ENCODE measurements at places on chromosomes 1 and 21.

- no peak for DNase-seq
Measured at GRCh38 chr1:244218220-244218619, 167.1 kb downstream of the ZBTB18 start.

DNA sequence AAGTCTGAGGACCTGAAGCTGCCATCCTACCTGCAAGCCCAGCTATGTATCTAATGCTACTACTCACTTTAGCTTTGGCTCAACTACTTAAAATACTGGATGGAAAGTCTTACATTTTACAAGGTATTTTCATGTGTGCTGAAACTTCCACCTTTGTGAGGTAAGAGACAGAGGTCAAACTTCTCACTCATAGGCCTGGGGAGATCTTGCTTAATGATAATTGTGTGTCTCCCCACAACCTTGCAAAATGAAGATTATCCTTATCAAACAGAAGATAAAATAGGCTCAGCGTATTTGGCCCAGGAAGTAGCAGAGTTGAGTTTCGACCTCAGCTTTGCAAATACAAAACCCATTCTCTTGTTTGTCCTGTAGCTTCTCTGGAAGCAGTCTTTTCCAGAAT lies 63.7 kb downstream of the CENPF start:
- no peak for DNase-seq

DNA sequence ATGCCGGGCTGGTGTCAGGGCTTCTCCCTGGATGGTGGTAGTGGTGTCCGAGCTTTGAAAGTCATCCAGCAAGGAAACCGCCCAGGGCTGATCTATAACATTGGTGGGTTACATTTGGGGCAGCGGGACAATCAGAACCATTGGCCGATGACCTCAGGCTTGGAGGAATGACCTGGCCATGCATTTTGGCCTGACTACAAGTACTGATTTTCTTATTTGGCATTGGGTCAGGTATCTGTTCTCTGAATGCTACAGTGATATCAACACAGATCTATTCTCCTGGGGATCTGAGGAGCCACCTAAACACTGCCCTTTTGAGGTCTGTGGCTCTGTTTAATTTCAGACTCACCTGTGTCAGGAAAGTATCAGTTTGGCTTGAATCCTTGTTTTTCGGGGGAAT lies 128.7 kb downstream of the VPS13D start:
- no peak for DNase-seq

DNA sequence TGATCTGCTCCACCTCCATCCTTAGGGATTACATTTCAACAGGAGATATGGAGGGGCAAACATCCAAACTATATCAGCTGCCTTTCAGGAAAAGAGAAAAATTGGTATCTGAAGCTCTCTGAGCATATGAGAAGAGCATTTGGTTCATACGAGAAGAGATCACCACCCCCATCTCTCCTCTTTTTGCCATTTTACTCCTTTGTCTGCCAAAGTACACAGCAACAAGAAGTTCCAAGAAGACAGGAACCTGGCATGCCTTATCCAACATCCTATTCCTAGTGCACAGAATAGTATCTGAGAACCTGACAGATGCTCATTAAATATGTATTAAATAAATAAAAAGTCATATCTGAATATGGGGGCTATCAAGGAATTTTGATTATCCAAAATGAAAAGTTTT lies 142.5 kb upstream of the PKN2 start:
- no peak for DNase-seq

DNA sequence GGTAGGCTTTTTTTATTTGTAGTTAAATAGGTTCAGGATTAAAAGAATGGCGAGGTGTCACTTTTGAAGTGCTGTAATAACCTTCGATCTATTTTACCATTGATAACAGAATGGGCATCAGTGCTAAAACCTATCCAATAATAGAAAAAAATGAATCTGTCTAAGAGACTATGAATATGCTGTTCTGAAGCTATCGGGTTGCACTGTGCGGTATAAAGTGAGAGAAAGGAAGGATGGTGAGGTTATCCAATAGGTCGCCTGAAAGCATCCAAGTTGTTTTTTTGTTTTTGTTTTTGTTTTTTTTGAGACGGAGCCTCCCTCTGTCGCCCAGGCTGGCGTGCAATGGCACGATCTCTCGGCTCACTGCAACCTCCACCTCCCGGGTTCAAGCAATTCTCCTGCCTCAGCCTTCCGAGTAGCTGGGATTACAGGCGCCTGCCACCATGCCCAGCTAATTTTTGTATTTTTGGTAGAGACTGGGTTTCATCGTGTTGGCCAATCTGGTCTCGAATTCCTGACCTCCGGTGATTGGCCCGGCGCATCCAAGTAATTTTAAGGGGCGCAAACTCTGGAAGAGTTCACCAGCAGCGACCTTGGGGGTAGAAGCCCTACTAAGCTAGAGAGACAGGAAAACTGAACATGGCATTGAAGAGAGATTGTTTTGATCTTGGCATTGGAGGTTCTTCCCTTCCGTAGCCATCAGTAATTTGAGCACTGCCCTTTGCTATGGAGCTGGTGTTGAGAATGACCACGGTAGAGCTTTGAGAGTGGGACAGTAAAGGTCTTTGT lies 8.7 kb upstream of the MDM4 start:
- peak; percentile 36 for DNase-seq

DNA sequence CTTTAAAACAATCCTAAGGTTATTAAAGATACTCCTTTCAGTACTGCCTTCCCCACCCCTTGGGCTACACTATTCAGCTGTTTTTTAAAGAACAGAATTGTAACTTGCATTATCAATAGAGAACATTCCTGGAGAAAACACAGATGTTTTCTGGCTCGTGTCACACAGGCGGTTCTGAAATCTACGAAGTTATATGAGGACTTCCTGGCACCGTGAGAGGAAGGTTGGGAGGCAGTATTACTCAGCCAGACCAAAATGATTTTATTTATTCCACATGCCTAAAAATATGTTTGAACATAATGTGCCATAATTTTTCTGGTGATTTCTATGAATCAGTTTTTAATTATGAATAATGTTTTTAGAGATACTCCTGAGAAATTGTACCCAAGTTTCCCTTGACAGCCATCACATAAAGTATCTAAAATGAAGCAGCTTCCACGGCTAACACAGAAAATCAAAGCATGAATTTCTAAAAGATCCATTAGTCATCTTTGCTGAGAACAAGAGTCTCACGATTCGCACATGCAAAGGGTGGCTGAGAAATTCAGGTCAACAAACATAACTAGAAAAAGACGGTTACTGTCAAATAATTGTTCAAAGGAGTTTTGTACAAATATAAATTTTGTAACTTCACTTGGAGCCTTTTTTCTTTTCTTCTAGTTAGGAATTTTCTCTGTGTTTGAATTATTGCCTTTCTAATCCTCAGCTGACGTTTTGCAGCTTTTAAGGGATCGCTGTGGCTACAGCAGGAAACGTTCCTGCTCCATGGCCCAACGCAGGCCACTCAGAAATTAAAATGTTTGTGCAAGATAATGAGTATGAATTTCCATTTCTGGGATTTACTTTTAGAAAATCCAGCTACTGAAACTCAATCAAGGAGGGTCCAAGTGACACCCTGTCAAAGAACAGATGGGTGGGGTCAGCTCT lies 8.0 kb upstream of the SIM2 start:
- no peak for DNase-seq

Measured in uterus (tissue), 4 donors.